ENCODE measurements at places on chromosomes 12 and 14.

DNA sequence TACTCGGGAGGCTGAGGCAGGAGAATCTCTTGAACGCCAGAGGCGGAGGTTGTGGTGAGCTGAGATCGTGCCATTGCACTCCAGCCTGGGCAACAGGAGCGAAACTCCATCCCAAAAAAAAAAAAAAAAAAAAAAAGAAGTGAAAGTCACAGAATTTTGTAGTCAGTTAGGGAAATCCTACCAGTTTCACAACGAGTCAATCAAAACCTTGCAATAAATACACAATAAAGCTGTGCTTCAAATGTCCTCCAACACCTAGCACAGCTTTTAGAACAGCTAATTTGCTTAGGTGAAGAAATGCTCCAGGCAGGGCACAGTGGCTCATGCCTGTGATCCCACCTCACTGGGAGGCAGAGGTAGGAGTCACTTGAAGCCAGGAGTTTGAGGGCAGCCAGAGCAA lies 112.8 kb upstream of the ATF7IP start:
- no peak for DNase-seq

GRCh38 chr12:63949902-63950301 lies 105.4 kb downstream of the SRGAP1 start:
- DNase-seq, result no peak

GRCh38 chr12:62292761-62293344 lies 32.6 kb downstream of the USP15 start:
- no peak for DNase-seq

- no peak for DNase-seq
Measured at GRCh38 chr14:32019276-32019675, 57.8 kb upstream of the ARHGAP5 start.

DNA sequence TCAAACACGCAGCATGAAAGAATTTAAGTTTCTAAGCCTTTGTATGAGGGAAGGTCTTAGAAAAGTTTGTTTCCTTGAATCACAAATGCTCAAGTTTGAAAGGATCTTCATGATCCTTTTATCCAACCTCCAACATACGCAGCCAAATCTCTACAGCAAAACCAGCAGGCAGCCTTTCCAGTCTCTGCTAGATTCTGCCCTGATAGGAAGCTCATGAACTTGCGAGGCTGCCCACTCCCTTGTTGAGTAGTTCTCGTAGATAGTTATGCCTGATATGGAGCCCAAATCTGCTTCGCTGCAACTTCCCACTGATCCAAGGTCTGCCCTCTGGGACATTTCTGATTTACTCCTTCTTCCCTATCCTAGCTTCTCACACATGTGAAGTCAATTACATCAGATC lies 272.9 kb downstream of the EGLN3 start:
- no peak for DNase-seq

DNA sequence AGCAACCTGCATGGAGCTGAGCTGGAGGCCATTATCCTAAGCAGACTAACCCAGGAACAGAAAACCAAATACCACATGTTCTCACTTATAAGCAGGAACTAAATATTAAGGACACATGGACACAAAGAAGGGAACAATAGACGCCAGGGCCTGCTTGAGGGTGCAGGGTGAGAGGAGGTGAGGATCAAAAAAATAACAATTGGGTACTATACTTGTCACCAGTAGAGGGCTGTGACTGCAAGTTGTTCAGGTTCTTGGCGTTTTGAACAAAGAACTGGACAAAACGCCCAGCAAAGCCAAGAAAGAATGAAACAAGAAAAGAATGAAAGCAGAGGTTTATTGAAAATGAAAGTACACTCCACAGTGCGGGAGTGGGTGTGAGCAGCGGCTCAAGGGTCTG lies 208.5 kb upstream of the NEDD1 start:
- no peak for DNase-seq

DNA sequence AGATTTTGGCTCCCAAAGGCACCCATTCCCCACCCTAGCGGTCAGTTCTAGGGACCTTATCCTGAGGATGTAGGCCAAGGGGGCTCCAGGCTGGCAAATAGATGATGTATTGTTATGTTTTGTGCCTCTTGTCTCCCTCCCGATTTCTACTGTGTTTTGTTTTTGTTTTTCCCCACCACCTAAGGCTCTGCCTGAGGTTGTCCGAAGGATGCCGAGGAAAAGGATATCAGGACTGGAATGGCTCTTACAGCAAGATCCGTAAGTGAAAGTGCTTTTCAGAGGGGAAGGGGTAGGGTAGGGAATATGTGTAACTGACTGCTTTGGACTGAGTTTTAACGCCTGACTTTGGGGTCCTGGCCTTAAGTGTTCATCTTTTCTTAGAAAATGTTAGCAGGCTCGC lies 6.6 kb downstream of the FOXG1 start:
- DNase-seq, result no peak

GRCh38 chr12:52519826-52520662 lies at the start of gene KRT5:
KRT5 (minus strand) TSS chr12:52520394; CDS start chr12:52520296, 98 bp downstream.
- no peak for DNase-seq

GRCh38 chr14:95255013-95255412 lies 64.7 kb downstream of the CLMN start:
- no peak for DNase-seq

DNA sequence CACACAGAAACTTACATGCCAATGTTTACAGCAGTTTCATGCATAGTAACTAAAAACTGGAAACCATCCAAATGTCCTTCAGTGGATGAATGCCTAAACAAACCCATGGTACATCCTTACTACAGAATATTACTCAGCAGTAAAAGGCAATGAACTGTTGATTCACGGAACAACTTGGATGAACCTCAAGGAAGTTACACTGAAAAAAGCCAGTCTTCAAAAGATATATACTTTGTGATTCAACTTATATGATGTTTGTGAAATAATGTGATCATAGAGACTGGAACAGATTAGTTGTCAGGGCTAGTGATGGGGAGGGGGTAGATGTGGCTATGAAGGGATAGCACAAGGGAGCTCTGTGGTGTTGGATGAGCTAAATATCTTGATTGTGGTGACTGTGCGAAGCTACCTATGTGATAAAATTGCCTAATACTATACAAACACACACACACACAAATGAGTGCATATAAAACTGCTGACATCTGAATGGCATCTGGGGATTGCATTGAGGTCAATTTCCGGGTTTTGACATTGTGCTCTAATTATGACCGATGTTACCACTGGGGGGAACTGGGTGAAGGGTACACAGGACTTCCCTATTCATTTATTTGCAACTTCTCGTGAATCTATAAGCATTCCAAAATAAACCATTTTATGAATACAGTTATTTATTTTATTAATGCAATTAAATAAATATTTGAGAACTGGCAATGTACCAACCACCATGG lies 94.3 kb downstream of the RIN3 start:
- DNase-seq, result no peak

GRCh38 chr12:32273712-32274111 lies 125.6 kb upstream of the FGD4 start:
- peak; percentile 23 for DNase-seq

DNA sequence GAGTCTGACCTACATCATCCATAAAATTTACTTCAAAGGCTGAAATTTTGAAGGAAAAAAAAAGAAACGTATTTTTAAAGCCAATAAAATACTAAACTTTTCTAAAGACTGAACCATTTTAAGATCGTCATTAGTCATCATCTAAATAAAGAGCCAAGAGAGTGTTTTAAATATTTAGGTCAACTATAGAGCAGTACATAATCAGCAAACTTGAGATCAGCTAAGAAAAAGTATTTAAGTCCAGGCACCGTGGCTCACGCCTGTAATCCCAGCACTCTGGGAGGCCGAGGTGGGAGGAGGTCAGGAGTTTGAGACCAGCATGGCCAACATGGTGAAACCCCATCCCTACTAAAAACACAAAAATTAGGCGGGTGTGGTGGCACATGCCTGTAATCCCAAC lies 35.5 kb downstream of the HECTD1 start:
- DNase-seq, result no peak

GRCh38 chr12:115341442-115341841 lies 657.5 kb upstream of the TBX3 start:
- DNase-seq, result no peak

GRCh38 chr14:101357559-101358319 lies 203.6 kb upstream of the DIO3 start:
- DNase-seq, result no peak

- DNase-seq, result no peak
Measured at GRCh38 chr12:43921666-43922337, 85.9 kb downstream of the TMEM117 start.

DNA sequence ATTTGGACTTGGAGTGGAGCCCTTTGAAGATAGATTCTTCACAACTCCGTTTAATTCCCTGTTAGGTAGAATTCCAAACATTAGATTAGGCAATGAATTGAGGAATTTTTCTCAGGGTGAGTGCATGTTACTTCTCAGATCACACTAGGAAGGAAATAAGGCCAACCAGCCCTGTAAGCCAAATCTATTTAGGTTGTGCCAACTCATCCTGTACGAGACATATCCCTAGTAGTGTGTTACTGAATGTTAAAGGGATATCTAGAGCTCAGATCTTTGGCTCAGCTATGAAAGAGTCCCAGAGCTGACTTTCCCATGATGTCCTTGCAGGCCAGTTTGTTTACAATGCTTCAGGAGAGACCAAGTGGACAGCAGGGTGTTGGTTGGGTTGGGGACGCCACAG lies 45.6 kb downstream of the GPHB5 start:
- DNase-seq, result no peak

DNA sequence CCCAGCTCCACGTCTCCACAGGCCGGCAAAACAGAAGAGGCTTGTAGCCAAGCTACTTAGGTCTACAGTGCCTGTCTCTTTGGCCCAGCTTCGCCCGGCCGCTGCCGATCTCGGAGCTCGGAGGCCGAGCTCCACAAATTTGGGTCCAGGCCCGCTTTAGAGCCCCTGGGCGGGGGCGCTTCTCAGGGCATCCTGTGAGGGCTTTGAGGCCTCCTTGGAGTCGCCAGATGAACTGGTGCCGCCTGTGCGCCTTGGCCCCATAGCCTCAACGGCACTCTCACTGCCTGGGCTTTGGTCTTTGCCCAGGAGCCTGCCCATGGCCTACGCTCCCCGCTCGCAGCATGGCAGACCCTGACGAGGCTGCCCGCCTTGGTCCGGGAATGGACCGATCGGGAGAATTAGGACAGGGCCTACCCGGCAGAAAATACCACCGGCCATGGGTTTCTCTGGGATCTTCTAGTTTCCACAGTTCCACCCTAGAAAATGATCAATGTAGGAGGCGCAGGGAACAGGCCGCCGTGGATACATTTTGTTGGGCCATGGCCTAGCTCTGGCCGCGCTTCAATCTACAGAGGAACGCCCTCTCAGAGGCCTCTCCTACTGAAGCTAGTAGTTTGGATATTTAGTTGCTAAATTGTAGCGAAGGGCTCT lies 953 bp upstream of the NKX2-8 start:
- no peak for DNase-seq

GRCh38 chr14:103749452-103749851 lies 33.8 kb downstream of the ZFYVE21 start:
- no peak for DNase-seq

DNA sequence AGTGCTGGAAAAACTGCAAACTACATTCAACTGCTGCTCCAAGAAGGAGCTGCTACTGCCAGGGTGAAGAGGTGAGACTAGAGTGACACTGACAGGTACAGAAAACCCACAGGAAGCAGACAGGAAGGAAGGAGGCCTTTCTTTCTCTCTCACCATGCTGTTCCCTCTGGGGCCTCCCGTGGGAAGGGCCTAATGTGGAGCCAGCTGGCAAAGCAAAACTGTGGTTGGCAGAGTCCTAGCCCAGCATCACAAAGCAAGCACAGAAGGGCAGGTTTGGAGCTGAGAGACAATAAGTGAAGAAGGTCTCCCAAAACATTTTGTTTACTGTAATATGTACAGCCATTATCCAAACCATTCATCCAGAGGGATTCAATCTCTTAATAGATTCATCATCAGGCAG lies 122.5 kb upstream of the MAX start:
- DNase-seq, result no peak

- no peak for DNase-seq
Measured at GRCh38 chr14:105348169-105348944, 33.8 kb downstream of the PACS2 start.

- DNase-seq, result no peak
Measured at GRCh38 chr12:2049604-2050540, 2.9 kb upstream of the CACNA1C start.

GRCh38 chr12:26238341-26239121 lies 43.2 kb downstream of the SSPN start:
- no peak for DNase-seq

GRCh38 chr12:5872745-5873144 lies 72.3 kb downstream of the ANO2 start:
- DNase-seq, result no peak

DNA sequence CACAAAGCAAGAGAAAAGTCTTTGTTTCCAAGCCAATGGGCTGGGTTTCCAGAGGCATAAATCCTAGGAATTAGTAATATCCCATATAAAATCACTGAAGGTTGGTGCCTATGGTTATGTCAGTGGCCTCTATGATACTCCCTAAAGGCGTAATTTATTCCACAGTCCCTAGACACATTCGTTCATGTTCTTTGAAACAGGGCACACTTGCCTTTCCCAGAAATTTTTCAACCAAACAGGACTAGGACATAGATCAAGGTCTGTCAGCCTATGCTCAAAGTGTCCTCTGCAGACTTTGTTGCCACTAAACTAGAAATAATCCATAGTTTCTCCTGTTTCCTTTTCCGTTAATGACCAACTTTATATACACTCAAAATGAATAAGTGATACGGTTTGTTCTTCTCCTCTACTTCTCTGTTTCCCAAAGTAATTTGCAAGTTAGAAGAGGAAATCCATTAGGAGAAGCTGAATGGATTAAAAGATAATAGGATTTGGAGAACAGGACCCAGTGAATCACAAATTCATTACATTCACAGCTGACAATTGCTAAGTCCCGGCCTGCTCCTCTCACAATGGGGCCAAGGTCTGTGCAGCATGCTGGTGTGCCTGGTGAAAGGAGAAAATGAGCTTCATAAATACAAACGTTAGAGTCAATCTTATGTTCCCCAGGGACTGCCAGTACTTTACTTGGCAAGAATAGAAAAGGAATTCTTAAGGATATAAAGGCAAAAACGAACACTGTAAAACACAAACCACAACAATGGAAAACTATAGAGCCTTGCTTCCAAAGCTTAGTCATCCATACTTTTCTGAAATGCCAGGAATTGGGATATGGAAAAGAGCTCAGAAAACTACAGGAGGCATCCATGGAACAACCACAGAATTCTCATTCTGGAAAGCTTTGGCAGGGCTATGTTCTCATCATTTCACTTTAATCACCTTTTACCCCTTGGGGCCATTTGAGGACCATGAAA lies 966.2 kb downstream of the NRXN3 start:
- DNase-seq, result no peak

DNA sequence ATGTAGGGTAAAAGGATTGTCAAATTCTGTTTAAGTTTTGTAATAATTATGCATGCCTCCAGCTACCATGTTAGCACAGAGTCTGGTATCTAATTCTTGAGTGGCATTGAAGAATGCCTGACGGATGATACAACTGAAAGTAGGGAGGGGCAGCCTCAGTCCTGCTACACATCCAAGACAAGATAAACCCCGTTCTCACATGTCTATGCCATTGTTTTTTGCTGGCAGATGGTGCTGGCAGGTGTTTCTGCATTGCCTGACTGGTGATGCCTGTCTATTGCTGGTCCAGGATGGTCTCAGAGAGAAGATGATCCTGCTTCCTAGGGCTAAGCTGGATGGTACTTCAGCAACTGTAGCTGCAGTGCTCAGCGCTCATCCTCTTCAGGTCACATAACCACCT lies 245.8 kb upstream of the NAV3 start:
- no peak for DNase-seq
